ENCODE measurements at places on chromosomes 1 and 21.

DNA sequence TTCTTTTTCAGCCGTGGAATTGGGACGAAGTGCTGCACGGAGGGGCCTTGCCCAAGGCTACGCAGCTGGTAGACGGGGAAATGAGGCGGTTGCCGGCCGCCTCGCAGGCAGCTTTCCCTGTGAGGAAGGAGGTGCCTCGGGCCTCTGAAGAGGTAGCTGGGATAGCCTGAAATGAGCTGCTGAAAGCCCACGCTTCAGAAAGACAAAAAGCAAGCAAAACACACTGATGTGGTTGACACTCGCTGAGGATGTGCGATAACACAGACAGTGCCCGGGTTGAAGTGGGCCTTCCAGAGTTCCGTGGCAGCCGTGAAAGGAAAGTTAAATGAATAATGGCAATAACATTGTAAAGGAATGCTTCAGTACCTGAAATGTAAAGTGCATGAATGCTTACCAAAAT is 47.2 kb downstream of the S1PR1 start:
- peak; percentile 30 for DNase-seq

DNA sequence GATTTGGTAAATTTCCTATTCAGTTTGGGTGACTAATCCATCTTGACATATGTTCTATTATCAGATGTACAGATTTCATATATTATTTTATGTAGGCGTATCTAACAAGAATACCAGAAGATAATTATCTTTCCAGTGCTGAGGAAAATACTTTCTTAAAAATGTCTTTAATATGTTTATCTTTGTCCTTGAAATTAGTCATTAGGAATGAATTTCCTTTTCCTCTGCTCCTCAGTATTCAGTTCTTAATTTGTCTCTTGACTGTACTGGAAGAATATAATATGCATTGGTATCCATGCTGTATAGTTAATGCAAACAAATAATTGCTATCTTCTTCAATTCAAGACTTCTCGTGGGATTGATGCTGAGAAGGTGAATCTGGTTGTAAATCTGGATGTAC is 6.6 kb downstream of the DDX20 start:
- no peak for DNase-seq

GRCh38 chr21:16357994-16358393 is 628.2 kb downstream of the USP25 start:
- DNase-seq, result no peak

GRCh38 chr1:203440771-203441170 is 34.8 kb upstream of the PRELP start:
- DNase-seq, result no peak

All from stimulated activated CD8-positive, alpha-beta memory T cell treated with anti-CD3 and anti-CD28 coated beads, Interleukin-7, amount 100 ng/mL, for 4 hours (primary cell).